ENCODE measurements at places on chromosomes 1 and 21. TPM values are rescaled to one million over a fixed set of nuclear protein-coding genes. Genes with fewer than 3 reads are reported as not detected.

- no peak for DNase-seq
Measured at GRCh38 chr1:41616563-41616962, 132.1 kb upstream of the EDN2 start.

- DNase-seq: no peak
Measured at GRCh38 chr1:214349008-214349407, 68.0 kb downstream of the SMYD2 start.

- DNase-seq: no peak
Measured at GRCh38 chr1:173330149-173330951, 123.2 kb upstream of the TNFSF4 start.

- DNase-seq: no peak
Measured at GRCh38 chr1:53162621-53163020, 20.2 kb upstream of the SLC1A7 start.

DNA sequence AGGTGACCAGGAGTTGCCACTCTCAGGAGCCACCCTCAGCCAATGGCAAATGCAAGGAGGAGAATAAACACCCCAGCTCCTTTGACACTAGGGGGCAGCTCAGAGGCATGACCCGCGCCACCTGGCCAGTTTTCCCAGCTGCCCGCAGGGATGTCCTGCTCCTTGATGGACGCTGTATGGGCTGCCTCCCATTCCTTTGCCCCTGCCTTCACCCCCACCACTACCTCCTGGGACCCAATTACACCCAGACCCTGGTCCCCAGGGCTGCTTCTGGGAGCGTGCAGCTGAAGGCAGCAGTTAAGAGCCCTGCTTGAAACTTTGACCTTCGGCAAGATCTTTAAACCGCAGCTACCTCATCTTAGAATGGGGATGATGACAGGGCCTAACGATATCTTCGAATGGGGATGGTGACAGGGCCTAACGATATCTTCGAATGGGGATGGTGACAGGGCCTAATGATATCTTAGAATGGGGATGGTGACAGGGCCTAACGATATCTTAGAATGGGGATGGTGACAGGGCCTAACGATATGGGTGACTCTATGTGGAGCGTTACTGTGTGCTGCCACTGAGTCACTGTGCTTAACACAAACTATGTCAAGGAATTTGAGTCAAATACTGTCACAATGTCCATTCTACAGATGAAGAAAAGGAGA lies 163.0 kb upstream of the KAZN start:
- DNase-seq: no peak

GRCh38 chr1:196407358-196408051 lies 200.7 kb downstream of the KCNT2 start:
- no peak for DNase-seq

- peak; percentile 48 for DNase-seq
Measured at GRCh38 chr1:110155878-110156522, 5.7 kb downstream of the SLC6A17 start.

DNA sequence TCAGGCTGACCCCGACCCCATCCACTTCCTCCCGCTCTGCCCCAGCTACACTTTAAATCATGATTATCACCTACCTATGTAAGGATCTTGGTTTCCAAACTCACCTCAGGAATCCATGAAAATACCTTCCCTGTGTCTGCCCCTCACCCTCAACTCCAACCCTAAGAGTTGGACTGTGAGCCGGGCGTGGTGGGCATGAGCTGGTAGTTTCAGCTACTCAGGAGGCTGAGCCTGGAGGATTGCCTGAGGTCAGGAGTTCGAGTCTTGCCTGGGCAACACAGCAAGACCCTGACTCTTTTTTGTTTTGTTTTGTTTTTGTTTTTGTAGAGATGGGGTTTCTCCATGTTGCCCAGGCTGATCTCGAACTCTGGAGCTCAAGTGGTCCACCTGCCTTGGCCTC lies 30.5 kb upstream of the CCSAP start:
- no peak for DNase-seq

- DNase-seq: peak; percentile 35
Measured at GRCh38 chr1:180155182-180155682, 563 bp downstream of the QSOX1 start.

DNA sequence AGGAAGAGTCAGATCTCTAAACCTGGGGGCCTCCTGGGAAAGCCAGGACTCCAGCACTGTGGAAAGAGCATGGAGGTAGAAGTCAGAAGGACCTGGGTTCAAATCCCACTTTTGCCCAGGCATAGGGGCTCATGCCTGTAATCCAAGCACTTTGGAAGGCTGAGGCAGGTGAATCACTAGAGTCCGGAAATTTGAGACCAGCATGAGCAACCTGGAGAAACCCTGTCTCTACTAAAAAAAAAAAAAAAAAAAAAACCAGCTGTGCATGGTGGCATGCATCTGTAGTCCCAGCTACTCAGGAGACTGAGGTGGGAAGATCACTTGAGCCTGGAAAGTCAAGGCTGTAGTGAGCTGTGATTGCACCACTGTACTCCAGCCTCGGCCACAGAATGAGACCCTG lies 31.8 kb downstream of the LDLRAP1 start:
- no peak for DNase-seq

GRCh38 chr1:28860332-28861073 lies 48.5 kb downstream of the OPRD1 start:
- peak; percentile 13 for DNase-seq

GRCh38 chr1:70079546-70079945 lies 125.8 kb downstream of the LRRC40 start:
- no peak for DNase-seq

DNA sequence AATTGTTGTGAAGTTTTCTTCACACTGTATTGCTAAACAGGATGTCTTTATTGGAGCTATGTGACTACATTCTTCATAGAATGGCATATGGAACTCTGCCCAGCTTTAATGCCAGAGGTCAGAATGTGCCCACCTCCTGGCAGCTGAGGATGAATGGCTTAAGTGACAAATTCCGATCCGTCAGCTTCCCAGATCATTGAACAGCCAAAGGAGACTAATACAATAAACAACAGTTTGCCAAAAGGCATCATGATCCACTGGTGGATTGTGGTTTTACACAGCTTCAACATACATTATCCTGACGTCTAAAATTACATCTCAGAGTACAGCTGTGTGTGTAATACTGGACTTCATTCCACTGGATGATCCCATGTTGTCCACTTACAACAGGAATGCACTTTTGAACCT lies 68.7 kb upstream of the C1orf105 start:
- no peak for DNase-seq

- no peak for DNase-seq
Measured at GRCh38 chr1:207603777-207604176, 41.2 kb upstream of the CR1L start.

DNA sequence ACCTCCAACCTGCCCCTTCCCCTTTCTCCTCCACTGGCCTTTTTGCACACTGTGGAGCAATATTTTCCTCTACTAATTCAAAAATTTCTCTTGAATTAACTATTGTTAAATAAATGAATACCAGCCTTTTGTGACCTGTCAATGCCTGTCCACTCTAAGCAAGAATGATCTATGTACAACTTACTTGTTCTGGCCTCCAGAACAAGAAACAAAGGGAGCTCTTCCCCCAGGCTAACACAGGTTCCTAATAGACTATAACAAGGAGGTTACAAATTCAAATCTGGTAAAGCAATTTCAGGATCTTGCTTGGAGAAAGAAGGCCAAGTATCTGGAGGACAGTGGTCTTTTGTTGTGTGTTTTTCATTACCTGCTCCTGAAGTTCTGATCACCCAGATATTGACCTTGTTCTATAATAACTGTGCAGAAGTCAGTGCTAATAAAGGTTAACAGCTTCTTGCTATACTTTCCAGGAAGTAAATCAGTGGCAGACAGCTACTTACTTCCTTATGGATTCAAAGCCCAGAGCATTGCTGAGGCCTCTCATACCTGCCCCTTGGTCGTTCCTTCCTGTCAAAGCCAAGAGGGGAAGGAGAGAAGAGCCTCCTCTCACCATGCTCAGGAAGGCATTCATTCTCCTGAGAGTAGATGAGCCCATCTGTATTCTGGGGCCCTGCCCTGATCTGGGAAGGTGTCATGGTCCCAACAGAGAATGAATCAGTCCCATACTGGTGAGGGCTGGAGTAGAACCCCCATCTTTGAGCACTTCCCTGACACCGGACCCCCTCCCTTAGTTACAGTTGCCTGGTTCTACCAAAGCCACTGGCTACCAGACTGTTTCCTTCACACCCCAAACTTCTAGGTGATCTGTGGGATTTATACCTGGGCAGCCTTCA lies 56.8 kb downstream of the DESI2 start:
- DNase-seq: peak; percentile 17

GRCh38 chr1:206465951-206466350 lies 4.3 kb upstream of the IKBKE start:
- DNase-seq: no peak

DNA sequence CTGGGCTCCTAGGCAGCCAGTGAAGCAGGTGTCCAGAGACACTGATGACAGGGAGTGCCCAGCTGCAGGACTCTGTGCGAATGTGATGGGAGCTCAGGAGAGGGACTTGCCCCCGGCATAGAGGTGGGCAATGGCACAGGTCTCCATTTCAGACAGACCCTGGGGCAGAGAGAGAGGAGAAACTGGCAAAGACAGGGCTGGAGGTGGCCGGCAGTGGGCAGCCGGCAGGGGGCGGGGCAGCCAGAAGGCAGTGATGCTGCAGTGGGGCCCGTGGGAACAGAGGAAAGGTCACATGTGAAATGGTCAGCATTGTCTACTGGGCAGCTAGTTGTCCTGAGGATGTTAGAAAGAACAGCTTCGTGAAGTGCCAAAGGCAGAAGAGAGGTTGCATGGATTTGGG lies 112.6 kb downstream of the HUNK start:
- no peak for DNase-seq

DNA sequence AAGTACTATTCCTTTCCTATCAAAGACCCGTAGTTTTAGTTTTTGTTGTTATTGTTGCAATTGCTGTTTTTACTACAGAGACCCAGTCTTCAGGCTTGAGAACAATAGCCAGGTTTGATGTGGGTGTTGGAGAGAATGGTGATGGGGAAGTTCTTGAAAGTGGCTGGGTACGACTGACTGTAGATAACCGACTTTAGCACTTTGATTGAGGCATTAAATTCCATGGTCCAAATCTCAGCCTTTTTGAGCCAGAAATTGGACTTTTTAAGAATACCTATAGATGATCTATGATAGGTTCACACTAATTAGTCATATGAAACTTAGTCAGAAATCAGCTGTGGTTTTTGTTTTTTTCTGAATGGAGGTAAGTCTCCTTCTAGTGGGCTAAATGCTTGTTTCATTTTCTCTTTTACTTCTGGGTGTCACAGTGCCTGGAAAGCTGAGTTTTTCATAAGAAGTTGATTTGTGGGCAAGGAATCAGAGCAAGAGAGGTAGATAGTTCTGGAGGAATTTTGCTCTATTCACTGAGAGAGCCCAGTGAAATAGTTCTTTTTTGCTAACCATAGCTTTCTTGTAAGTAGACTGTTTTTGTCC lies 2.8 kb downstream of the PPIH start:
- no peak for DNase-seq

GRCh38 chr1:211323156-211324063 lies 3.2 kb upstream of the TRAF5 start:
- DNase-seq: peak; percentile 68

DNA sequence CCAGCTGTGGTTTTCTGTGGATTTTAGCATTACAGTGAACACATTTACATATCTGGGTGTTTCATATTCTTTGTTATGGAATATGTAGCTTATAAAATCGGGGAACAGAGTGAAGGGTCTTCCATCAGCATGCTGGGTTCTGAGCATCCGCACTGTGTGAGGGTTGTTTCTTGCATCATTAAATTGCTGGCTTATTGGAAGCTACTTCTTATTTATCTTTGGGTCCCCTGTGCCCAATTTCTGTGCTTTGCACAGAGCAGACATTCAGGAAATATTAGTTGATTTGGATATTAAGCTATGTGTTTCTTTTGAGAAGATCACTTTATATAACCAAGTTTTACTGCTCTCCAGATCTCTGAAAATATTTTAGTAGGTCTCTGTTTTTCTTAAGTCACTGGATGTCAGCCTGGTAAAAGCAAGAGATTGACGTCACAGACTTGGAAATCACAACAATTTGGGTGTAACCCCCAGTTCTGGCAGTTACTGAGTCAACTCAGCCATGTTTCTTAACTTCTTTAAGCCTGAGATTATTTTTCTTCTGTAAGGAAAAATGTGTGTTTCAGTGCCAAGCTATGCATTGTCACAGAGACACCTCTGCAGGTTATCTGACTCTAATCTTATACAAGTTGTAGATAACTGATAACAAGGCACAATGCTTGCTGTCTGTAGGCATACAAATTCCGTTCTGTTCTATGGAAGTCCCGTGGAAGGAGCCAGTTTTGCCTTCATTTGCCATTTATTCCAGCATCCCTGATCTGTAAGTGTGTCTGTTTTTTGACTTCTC lies 258.3 kb upstream of the KAZN start:
- DNase-seq: no peak

GRCh38 chr1:22241250-22241649 lies 98.4 kb upstream of the WNT4 start:
- no peak for DNase-seq

DNA sequence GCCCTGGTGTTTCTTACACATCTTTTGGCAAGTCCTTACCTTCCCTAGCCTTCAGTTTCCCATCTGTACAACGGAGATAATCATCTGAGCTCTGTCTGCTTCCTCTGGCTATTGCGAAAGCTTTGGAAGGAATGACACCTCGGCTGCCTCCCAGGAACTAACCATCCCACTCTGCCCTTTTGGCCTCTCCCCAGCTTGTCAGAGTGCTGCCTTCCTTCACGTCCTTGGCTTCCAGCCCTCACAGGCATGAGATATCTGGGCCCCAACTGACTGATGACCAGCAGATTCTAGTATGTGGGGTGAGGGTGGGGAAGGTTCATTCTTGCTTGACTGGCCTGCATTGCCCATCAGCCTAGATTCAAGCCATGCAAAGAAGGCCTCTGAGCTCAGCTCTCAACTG lies 253.1 kb upstream of the FGGY start:
- peak; percentile 69 for DNase-seq

GRCh38 chr1:37308031-37308960 lies 166.1 kb upstream of the ZC3H12A start:
- no peak for DNase-seq

GRCh38 chr1:87760155-87760554 lies 431.5 kb downstream of the LMO4 start:
- no peak for DNase-seq

DNA sequence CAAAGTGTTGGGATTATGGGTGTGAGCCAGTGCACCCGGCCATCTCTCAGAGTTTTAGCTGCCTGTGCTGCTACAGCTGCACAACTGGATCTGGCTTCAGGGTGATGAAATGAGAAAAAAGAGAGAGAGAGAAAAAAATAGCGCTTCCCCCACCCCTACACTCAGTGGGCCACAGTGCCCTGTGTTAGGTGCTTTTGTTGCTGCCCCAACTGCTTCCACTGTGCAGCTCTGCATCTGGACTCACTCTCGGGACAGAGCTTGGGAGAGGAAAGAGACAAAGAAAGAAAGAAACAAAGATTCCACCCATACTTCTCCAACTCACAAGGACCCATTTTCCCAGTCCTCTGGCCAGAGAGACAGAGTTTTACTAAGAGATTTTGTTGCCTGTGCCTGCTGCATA lies 50.4 kb downstream of the INAVA start:
- no peak for DNase-seq

- no peak for DNase-seq
Measured at GRCh38 chr1:178172939-178173338, 79.0 kb downstream of the RASAL2 start.

The SLC2A5 gene
- total RNA-seq: 18.7 TPM

The RGS13 gene
- not detected for total RNA-seq

The LCK gene
- 12.3 TPM for total RNA-seq

The NUDT4B gene
- not detected for total RNA-seq

The ITGB3BP gene
- 10.4 TPM for total RNA-seq

The OR14I1 gene
- total RNA-seq: not detected

The KIF26B gene
- 0.41 TPM for total RNA-seq

The CCDC27 gene
- total RNA-seq: not detected

The TTC39A gene
- 41.8 TPM for total RNA-seq

The ACTL8 gene
- not detected for total RNA-seq

The OR2T29 gene
- not detected for total RNA-seq

The PGLYRP3 gene
- not detected for total RNA-seq

The SPRR2B gene
- total RNA-seq: not detected

Data from transverse colon (tissue), 4 donors.